ENCODE measurements at places on chromosomes 11 and 22. TPM values are rescaled to one million over a fixed set of nuclear protein-coding genes. Genes with fewer than 3 reads are reported as not detected.

- DNase-seq, result peak; percentile 99
Measured at GRCh38 chr22:20116951-20117632, at the start of gene TRMT2A. TRMT2A (minus strand) TSS chr22:20117226; CDS start chr22:20116906, 320 bp downstream.

- no peak for DNase-seq
Measured at GRCh38 chr22:48438800-48439559, 1388.7 kb downstream of the BRD1 start.

DUSP18 gene
- polyA plus RNA-seq, result 3.0 TPM

DNA sequence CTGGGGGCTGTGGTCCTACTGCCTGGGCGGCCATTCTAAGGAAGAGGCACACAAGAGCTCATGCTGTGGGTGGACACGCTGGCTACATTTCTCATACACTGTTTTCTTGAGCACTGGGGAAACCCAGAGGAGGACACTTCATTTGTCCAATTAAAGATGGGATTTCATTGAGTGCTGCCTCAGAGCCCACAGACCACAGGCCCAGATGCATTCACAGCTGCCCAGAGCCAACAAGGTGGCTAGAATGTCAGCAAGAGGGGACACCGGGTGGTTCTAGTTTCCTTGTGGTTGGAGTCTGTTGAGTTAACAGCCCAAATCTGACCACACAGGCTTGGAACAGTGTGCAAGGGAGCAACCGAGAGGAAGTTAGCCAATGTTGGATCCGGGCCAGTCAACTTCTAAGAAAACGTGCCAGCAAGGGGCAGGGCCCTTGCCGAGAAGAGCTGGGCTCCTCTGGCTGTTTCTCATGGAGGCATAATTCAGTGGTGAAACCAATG is 35.0 kb upstream of the SORL1 start:
- DNase-seq, result peak; percentile 84

CHRM1 gene
- 0.09 TPM for polyA plus RNA-seq

TLCD5 gene
- 9.5 TPM for polyA plus RNA-seq

DNA sequence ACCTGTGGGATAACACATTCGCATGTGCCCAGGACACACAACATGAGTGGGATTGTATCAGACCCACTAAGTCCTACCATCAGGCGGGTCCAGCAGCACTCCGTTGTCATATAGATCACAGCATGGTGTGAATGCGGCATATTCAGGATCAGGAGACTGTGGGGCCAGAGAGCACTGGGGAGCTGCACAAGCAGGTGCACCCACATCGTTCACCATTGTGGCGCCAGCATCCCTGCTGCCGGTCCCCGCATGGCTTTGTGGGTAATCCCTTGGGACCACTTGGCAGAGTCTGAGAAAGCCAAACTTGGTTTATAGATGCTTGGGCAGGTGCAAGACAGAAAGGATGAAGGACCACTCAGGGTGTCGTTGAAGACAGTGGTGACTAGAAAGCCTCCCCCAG is 201.6 kb upstream of the B3GAT1 start:
- DNase-seq, result no peak

GRCh38 chr11:109775686-109776085 is 317.5 kb upstream of the ZC3H12C start:
- DNase-seq, result no peak

- peak; percentile 13 for DNase-seq
Measured at GRCh38 chr11:85525686-85526085, 101.5 kb downstream of the DLG2 start.

DNA sequence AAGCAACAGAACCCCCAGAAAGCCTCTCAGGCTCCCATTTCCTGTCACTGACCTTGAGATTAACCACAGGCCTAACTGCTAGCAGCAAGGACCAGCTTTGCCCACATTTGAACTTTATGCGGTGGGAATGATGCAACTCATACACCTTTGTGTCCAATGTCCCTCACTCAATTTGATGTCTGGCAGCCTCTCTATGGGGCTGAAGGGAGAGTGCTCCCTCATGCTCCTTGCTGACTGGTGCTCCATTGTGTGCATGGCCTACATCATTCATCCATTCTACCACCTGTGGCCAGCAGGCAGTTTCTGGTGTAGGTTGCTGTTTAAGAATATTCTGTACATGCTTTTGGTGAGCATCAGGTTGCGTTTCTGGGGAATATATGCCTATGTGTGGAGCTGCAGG is 31.9 kb downstream of the KCNQ1OT1 start:
- no peak for DNase-seq

GRCh38 chr11:109421981-109422869 is at the start of gene C11orf87:
C11orf87 (plus strand) TSS chr11:109422190; CDS start chr11:109423634, 1,444 bp downstream.
- no peak for DNase-seq

KCNQ1OT1 gene
- 0.46 TPM for polyA plus RNA-seq

GRCh38 chr11:107337917-107338316 is 119.7 kb downstream of the CWF19L2 start:
- DNase-seq, result no peak

- DNase-seq, result no peak
Measured at GRCh38 chr22:35645646-35646045, 2.6 kb upstream of the APOL6 start.

YWHAH gene
- polyA plus RNA-seq, result 100 TPM

KRTAP5-9 gene
- polyA plus RNA-seq, result 0.35 TPM

P2RX6 gene
- polyA plus RNA-seq, result 18.2 TPM

- no peak for DNase-seq
Measured at GRCh38 chr11:16632295-16633200, 105.9 kb upstream of the C11orf58 start.

KCNJ1 gene
- polyA plus RNA-seq, result 0.55 TPM

DNA sequence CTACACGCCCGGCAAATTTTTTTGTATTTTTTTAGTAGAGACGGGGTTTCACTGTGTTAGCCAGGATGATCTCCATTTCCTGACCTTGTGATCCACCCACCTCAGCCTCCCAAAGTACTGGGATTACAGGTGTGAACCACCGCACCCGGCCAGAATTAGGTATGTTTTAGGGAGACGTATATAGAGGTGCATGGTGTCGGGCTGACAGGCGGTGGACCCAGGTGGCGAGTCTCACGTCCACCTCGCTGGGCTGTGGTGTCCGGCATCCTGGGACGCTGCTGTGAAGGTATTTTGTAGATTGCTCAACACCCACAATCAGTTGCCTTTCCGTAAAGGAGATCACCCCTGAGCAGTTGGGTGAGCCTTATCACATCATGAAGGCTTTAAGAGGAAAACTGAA is 728.6 kb downstream of the BRD1 start:
- DNase-seq, result no peak

- no peak for DNase-seq
Measured at GRCh38 chr11:119478711-119479285, 55.8 kb upstream of the THY1 start.

DNA sequence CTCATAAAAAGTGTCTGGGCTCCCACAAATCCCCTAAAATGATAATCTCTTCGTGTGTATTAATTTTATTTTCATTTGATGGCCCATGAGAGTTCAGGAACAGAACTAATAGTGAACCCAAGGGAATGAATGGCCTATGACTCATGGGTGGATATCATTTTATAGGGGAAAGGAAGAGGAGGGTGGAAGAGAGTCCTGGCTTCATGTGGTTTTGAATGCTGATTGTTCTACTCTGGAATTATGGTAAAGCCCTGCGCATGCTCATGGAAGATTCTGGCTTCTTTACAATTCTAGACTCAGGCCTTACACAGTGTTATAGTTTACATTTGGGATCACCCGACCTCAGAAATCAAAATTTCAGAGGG is 35.2 kb downstream of the MAML2 start:
- peak; percentile 66 for DNase-seq

DNA sequence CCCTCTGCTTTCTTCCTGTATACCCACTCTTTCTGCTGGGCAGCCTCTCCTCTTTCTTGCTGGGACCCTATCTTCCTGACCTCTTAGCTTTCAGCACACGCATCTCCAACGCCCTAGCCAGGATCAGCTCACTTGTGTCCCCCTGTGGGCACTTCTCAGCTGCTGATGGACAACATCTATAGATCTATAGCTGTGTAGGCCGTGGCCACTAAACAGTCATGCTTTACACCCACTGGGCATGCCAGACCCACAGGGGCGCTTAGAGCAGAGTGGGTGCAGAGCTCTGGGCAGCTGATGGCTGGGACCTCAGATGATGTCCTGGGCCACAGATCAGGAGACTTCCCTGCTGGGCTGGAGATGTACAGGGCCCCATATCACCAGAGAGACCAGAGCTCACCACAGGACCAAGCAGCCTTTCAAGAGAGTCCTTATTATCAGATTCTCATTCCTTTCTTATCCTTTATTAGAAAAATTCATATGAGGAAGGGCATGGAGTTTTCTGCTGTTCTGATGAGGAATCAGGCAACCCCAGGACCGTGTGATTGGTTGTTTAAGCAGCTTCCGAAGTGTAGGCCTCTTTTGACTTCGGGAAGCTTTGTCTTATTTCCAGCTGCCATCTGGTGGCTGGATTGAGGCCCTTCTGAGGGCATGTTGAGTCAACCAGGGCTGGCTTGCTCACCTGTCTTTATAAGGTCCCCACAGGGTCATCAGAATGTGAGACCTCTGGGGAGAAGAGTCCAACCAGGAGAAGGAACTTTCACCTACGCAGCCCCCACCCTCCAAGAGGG is 60.5 kb downstream of the OSBP2 start:
- DNase-seq, result peak; percentile 50

DNA sequence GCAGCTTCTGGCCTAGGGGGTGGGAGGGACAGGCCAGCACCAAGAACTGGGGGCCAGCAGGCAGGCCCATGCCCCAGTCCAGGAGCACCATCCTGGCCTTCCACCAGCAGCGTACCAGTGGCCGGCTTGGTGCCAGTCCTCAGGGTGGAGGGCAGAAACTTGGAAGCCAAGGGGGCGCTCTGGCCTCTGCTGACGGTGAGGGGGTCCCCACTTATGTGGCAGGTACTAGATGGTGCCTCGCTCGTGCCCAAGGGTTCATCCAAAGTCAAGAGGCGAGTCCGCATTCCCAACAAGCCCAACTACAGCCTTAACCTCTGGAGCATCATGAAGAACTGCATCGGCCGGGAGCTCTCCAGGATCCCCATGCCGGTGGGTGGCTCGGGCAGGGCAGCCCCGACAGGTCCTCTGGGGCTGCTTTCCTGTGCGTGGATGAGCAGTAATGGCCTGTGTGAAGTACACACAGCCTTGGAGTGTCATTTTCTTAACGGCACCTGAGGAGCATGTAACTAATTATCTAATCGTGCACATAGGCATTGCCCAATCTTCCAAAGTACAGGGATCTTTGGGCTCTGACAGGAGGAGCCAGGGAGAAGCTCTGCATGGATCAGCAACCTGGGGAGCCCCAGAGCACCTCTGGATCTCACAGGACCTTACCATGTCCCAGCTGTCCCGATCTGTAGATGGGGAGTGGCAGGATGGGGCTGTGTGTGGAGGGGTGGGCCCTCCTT is 79.1 kb downstream of the MORC2 start:
- DNase-seq, result no peak

DNA sequence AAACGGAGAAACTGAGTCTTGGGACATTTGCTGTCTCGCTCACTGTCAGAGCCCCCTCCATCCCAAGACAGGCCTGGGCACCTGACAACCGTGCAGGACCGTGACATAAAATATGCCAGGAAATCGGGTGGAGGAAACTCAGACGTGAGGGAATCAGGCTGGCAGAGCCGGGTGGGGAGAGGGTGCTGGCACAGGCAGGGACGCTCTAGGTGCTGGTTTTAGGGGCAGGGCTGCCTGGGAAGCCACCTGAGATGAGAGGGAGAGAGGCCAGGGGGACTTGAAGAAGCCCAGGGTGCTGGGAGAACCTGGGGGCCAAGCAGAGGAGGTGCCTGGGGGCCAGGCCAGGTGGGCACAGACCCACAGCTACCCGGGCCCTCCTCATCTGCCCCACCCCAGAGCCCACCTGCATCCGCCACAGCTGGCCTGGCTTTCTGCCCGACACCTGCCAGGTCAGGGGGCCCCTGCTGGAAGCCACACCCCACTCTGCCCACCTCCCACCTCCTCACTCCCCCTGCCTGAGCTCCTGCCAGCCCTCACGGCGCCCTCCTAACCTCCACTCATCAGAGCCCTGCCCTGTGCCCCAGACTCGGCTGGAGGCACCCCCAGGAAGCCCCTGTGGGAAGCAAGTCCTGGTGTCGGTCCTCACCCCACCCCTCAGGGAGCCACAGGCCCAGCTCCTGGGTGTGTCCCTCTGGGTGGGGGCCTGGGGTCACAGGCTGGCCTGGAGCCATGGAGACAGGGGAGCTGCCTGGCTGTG is 27.3 kb upstream of the MUC5AC start:
- no peak for DNase-seq
